ENCODE measurements at places on chromosomes 11 and 22. TPM values are rescaled to one million over a fixed set of nuclear protein-coding genes. Genes with fewer than 3 reads are reported as not detected.

Gene ART1
- not detected for polyA plus RNA-seq

Gene ANKK1
- 0.17 TPM for polyA plus RNA-seq

Gene BIRC3
- polyA plus RNA-seq: 1.8 TPM

Gene RNF214
- polyA plus RNA-seq: 24.5 TPM

Gene MRGPRE
- not detected for polyA plus RNA-seq

Gene STK33
- polyA plus RNA-seq: 32.4 TPM

Gene SLC22A9
- polyA plus RNA-seq: not detected

Gene FIBIN
- 17.4 TPM for polyA plus RNA-seq

GRCh38 chr22:36373258-36373579 is 14.5 kb downstream of the MYH9 start:
- DNase-seq: no peak

GRCh38 chr22:42780070-42780540 is 59.4 kb upstream of the A4GALT start:
- DNase-seq: peak; percentile 84

DNA sequence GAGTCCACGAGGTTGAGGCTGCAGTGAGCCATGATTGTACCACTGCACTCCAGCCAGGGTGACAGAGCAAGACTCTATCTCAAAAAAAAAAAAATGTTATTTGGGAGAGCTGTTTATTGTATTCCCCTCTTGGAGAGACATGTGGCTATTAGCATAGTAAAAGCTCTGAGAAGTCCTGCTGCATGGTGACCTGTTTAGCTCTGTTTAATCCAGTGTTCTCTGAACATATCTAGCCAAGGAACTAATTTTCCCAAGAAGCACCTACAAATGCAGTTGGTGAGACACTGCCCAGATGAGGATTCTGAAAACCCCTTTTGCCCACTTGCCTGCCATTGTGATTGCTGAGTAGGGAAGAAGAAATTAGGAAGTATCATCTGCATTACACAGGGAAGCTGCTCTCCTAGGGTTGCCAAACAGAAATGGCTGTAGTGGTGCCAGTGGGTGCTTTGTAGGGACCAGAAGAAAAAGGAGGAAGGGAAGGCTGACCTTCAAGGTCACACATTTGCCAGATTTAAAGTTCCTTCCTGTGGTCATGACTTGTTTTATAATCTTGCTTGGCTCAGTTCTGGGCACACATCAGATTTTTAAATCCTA is 15.7 kb downstream of the TIMP3 start:
- DNase-seq: no peak

DNA sequence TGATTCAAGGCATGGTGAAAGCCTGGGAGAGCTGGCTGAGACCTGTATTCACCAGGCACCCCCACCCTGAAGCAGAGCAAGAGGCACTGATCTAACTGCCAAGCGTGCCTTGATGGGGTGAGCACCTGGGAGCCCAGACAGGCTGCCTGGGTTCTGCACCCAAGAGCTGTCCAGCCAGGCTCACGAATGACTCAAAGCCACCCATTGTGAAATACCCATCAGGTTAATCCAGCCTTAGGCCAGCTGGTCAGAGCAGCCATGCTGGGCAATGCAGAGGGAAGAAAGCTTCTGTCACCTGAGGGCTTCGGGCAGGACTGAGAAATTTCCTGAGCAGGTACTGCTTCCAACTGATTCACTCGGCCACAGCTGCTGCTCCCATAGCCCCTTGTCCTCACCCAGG is 22.1 kb downstream of the THOC5 start:
- no peak for DNase-seq

DNA sequence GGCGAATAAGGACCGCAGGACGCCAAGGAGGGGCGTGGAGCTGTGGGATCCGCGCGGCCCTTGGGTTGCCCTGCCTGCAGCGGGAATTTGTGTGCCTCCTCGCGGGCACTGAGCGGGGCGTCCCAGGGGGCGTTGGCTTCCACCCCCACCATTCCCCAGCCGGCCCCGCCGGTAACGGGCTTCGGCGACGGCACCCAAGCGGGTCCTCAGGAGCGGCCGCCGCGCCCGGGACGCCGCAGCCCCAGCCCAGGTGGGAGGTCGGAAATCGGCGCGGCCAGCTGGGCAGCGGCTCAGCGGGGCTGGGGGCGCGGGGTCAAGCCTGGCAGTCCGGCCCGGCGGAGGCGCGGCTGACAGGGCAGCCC is 320 bp downstream of the CLTCL1 start:
- DNase-seq: no peak

DNA sequence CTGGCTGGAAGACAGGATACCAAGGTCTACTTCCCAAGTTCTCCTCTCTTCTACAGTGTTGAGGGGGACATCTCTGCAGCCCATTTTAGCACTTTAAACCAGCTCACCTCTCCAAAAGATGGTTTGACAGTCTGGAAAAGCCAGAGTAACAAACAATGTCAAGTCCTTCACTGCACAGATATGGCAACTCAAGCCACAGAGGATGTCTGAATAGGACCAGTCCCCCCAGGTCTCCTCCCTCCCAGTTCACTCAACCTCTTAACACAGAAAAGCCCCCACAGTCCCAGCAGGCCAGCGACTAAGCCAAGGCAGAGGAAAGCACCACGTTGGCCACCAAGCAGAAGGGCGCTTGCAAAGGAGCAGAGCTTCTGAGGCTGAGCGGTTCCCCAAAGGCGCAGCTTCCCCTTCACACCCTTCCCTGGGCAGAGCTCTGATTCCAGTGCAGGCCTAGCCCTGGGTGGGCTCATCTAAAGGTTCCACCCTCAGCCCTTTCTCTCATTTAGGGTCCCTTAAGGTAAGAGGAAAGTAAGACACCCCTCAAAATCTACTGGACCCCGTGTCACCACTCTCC is 62.7 kb downstream of the PAK1 start:
- no peak for DNase-seq

DNA sequence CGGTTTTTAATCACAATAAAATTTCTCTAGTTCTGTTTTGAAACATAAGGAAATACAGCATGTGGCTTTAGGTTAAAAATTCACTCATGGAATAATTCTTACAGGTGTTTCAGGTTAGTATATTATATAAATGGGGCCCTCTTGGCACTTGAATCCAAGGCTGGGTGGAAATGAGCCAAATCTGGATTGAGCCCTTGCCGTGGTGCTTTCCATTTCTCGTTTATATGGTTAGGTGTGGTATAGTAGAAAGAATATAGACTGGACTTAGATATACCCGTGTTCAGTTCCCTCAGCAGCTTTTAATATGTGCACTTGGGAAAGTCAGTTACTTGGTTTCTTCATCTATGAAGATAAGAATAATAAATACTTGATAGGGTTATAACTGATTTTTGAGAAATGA is 16.0 kb downstream of the ZFP91 start:
- no peak for DNase-seq

- DNase-seq: peak; percentile 62
Measured at GRCh38 chr11:32259641-32260081, 168.8 kb downstream of the RCN1 start.

DNA sequence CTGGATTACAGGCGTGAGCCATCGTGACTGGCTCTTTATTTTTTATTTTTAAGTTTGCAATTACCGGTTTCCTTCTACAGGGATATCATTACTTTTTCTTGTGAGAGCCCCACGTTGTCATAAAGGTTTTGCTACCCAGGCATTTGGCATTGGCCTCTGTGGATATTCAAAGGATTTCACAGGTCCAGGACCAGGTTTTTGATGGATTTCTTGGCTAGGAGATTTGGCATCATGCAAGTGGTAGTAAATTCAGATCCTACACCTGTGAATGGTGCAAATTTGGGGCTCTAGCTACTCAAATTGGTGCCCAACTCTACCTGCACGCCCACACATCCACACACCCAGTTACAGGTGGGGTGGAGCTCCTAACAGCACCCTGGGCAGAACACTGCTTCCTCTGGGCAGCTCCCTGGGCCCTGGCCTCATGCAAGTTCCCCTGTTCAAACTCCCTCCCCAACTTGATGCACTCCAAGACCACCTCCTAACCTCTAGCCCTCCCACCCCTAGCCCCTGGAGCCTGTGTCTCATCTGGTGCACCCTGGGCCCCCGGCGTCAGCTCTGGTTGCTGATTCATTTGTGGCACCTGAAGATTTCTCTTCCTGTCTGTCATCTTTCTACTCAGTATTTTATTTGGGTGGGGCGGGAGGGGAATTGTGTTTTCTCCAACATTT is 9.3 kb upstream of the MRGPRD start:
- DNase-seq: no peak

GRCh38 chr11:70846781-70847655 is 405.4 kb downstream of the SHANK2 start:
- no peak for DNase-seq

DNA sequence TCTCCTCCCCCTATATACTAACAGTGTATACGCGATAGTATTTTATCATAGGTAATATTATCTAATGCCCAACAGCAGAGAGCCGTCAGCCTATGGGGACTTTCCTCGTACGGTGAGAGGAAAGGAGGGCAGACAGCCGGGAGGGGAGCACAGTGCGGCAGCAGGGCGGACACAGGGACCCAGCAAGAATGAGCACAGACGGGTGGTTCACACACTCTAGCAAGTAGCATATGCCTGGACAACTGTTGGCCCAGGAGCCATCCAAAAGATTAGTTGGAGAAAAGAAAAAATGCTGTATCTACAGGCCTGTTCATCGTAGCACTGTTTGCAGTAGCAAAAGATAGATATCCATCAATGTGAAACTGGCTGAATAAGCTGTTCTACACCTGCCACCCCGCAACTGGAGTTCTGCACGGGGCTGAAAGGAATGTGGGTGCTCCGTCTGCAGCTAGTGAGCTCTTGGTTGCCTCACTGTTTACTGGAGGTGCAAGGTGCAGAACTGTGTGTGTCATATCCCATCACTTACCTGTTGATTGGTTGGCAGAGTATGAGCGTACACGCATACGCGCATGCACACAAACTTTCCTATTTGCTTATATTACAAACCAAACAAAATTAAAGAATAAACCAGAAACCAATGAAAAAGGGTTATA is 324.3 kb downstream of the TBC1D22A start:
- DNase-seq: no peak

- no peak for DNase-seq
Measured at GRCh38 chr11:19625438-19625837, 87.2 kb upstream of the NAV2 start.

- DNase-seq: no peak
Measured at GRCh38 chr11:116842909-116843308, 5.5 kb upstream of the APOA1 start.

DNA sequence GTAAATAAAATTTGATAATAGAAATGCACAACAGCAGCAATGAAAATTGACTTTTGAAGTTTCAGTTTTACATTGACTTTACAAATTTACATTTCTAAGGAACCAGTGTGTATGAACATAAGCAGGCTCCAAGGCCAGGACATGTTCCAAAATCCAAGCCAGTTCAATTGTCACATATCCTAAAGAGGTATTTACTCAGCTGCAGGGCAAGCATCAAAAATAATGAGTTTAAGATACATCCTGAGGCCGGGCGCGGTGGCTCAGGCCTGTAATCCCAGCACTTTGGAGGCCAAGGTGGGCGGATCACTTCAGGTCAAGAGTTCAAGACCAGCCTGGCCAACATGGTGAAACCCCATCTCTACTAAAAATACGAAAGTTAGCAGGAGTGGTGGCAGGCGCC is 39.0 kb upstream of the AKIP1 start:
- DNase-seq: no peak

DNA sequence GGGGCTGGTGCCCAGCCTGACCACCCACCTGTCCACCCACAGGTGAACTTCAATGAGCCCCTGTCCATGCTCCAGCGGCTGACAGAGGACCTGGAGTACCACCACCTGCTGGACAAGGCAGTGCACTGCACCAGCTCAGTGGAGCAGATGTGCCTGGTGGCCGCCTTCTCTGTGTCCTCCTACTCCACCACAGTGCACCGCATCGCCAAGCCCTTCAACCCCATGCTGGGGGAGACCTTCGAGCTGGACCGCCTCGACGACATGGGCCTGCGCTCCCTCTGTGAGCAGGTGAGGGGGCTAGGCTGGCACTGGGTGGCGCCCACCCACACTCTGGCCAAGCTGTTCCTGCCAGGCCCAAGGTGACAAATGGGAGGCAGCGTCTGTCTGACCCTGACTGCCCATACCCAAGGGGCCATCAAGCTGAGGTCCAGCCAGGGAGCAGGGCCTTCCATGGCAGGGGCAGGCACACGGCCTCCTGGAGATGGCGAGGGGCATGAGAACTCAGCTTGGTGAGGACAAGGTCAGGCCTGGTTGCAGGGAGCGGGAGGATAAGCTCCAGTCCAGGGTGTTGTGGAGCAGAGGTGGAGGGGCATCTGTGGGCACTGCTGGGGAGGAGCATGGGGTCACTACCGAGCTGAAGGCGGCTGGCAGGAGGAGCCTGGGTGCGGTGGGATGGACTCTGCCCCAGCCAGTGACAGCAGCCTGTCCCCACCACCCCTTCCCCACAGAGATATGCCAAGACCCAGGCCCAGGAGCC is 77.7 kb downstream of the MORC2 start:
- DNase-seq: no peak

- DNase-seq: no peak
Measured at GRCh38 chr22:48096851-48097665, 1334.6 kb downstream of the TBC1D22A start.

- no peak for DNase-seq
Measured at GRCh38 chr11:17744151-17744940, 9.8 kb downstream of the KCNC1 start.

DNA sequence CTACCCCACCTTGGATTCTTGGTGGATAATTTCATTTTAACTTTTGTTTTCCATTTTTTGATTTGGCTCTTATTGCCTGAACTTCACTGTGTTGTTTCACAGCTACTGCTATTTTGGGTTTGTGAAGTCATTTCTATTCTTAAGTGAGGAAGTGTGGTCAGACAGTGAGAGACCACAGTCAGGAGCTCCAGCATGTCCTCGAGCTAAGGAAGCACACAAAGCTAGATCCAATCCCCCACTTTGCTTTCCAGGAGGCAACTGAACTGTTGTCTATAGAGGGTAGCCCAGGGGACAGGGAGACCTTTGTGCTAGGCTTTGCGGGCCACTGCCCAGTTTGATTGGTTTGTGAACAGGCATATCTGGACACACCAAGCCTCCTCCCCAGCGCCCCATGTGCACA is 251.8 kb upstream of the KIRREL3 start:
- no peak for DNase-seq

DNA sequence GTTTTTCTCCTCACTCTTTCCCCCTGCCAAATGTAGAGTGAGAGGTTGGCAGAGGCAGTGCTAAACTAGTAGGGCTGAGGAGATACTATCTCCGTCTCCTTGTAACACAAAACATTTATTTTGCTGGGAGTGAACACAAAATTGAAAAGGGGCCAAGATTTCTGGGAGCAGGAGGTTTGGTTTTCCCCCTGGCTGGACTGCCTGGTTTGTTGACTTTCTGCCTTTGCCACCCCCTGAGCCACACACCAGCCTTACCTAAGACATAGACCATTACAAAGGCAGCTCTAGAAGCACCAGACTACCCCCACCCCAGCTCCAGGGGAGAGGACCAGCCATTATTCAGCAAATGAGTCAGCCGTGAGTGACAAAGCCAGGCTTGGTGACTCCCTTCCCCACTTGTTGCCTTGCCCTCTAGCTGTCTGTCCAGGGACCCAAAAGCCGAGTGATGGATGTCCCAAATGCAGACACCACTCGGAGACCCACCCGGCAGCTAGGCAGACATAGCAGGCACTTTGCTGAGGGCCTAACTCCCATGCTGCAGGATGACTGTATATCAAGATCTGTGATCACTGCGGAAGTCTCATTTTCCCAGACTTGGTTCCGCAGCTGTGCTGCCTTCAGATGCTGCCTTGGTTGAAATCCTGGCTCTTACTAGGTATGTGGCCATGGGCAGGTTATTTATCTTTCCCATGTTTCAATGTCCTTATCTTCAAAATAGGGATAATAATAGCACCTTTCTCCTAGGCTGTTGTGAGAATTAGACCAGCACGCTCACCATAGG is 17.7 kb upstream of the CDON start:
- DNase-seq: no peak
